Fibroblast of lung (primary cell): ENCODE measurements at places on chromosomes 4 and X. TPM values are rescaled to one million over a fixed set of nuclear protein-coding genes. Genes with fewer than 3 reads are reported as not detected.

Gene AREG
- total RNA-seq = 1.5 and 2.0 TPM in 2 replicates

Gene PDLIM5
- 24.9 and 28.4 TPM in 2 replicates for total RNA-seq

- no peaks in the 10 kb centered on the region for H3K4me1 ChIP-seq
Measured at GRCh38 chrX:23451266-23451665, 116.6 kb downstream of the PTCHD1 start.

GRCh38 chr4:67273666-67274065 lies 271.6 kb downstream of the CENPC start:
- no peak overlapping the region for H3K4me3 ChIP-seq
- no peaks in the 10 kb centered on the region for H3K27me3 ChIP-seq
- no peaks in the 10 kb centered on the region for H3K4me1 ChIP-seq
- H3K27ac ChIP-seq = no peak overlapping the region

- no peak overlapping the region for H3K4me3 ChIP-seq
- H3K27me3 ChIP-seq = no peaks in the 10 kb centered on the region
- DNase-seq = no peak
- H3K4me1 ChIP-seq = peaks cover 5% of the 10 kb centered on the region
Measured at GRCh38 chr4:185500035-185500434, 28.5 kb upstream of the CCDC110 start.
